ENCODE measurements at places on chromosomes 11 and 22.

DNA sequence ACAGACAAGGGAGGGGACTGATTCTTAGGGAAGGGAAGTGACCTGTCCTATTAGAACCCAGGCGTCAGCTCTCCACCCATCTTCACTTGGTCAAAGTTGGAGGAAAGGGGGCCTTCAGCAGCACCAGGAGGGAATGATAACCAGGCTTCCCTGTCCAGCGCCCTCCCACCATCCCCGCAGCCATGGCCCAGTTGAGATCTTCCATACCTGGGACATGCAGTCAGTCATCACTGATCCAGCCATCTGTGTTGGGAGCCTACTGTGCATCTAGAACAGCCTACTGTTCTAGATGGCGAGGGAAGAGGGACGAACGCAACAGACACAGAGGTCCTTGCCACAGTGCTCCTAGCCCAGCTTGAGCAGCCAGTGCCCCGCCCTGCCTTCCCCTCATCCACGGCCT is 40.6 kb downstream of the PDGFB start:
- no peak for DNase-seq

DNA sequence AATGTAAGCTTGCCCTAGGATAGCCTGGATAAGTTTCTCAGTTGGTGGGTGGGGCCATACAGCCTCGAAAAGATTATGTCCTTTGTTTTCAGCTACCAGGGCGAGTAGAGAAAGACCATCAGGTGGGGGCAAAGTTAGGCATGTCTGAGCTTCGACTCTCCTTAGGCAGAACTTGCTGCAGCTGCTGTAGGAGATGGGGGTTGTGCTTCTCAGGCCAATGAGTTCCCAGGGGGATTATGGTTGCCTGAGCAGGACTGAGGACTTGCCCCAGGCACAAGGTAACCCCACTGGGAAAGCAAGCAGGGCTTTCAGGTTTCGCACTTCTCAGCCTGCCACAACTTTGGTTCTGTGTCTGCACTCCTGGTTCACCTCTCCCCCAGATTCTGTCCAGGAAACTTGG is 173.4 kb upstream of the SESN3 start:
- no peak for DNase-seq

DNA sequence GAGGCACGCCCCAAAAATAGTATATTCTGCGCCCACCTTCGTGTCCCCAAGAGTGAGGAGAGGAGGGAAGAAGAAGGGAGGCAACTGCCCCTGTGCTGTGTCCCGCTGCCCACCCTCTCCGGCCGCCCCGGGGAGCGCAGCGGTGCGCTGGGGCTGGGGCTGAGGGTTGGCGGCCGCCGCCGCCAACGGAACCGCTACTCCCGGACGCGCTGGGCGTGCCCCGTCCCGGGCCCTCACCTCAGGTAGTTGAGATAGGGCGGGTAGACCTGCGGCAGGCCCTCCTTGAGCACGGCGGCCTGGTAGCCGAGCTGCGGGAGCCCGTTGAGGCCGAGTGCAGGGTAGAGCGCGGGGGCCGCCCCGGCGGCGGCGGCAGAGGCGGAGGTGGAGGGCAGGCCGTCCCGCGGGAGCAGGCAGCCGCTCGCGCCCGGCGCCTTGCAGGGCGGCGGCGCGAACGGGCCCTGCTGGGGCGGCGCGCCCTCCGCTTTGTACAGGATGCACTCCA is 2.4 kb downstream of the PGR start:
- DNase-seq: no peak

DNA sequence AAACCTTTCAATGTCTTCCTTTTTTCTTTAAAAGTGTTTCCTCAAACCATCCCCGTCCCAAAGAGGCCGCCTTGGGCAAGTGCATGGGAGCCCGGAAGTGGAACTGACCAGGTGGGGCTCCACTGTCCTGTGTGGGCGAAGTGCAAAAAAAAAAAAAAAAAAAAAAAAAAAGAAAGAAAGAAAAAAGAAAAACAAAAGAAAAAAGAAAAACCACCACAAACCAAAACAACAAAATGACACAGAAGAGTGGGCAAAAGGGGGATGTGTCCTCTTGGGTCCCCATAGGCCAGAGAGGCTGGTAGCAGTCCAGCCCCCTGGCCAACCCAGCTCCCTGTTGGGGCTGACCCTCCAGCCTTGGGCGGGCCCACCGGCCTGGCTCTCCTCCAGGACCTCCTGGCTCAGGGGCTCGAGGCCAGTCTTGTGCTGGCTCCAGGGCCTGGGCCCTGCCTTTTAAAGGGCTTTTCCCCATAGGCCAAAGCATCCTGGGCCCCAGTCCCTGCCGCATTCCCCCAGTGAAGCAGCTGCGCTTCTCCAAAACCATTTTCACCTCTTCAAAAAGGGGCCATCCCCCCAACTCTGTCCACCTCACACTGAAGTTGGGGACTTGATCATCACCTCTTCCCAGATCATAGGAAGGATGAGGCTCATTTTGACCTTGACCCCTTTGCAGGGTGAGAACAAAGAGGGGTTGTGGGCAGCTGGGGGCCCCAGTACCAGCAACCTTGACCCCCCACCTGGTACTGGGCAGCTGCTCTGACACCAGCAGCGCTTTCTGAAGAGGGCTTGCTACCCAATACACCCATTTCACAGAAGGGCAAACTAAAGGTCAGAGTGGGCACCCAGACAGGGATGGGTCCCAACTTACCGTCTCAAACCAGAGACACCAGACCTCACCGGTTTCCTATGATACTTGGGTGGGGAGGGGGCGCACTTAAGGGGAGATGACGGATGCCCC is 9.4 kb downstream of the CBX6 start:
- no peak for DNase-seq

DNA sequence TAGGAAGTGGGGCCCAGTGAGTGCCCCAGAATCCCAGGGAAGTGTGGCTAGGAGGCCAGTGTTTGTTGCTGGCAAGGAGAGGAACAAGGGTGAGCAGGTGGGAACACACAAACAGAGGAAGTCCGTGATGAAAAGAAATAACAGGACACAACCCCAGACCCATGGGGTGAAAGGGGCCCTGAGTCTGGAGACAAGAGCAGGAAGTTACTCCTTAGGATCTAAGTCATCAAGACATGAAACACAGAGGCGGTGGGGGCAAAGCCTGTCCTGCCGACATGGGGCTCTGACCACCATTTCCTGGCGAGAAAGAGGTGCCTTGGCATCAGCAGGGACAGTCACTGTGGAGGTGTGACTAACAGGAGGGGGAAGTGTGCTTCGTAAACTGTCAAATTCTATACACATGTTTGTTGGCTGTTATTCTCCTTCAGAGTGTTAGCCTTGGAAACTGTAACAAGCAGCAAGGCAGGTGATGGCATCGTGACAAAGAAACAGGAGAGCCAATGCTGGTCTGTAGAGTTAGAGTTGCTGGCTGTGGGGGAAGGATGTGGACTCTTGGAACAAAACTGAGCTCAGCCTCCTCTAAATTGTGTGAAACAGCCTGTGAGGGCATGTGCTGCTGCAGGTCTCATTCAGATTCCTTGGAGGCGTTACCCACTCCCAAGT is 21.7 kb downstream of the CHST1 start:
- no peak for DNase-seq

GRCh38 chr11:128053981-128054931 is 533.1 kb downstream of the ETS1 start:
- DNase-seq: no peak

DNA sequence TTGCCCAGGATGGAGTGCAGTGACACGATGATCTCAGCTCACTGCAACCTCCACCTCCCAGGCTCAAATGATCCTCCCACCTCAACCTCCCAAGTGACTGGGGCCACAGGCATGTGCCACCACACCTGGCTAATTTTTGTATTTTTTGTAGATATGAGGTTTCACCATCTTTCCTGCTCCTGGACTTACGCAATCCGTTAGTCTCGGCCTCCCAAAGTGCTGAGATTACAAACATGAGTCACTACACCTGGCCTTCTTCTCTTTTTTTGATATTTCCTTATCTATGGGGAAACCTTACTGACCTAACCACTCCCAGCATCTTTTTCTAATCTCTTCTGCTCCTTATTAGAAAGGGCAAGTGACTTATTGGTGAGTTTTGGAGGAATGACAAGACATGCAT is 121.7 kb upstream of the CHORDC1 start:
- DNase-seq: no peak

DNA sequence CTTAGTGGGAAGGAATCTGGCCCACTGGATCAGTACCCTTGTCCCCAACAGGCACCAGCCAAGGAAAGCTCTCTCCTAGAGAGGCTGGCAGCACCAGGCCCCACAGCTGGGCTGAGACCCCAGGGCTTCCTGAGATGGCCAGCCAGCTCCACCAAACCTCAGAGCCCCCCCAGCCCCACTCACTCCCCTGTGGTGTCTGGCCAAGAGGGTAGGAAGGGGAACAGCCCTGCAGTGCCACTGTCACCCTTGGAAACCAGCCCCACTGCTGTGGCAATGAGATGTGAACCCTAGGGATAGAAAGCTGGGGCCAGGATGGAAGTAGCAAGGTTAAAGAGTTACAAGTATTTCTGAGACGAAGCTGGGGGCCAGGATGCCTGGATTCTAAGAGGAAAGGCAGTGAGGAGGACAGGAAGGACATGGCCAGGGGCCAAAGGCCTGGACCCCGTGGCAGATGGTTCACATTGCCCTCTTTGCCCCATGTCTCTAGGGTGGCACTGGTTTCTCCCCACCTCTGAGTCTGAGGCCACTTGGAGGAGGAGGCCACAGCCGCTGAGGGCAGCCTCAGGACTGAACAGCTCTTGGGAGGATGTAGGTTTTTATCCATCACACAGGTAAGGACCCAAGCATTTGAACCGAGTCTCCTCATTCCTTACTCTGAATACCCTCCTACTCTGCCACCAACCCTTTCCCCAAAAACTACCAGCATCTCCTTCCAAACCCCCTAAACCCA is 28.8 kb downstream of the NRXN2 start:
- no peak for DNase-seq

DNA sequence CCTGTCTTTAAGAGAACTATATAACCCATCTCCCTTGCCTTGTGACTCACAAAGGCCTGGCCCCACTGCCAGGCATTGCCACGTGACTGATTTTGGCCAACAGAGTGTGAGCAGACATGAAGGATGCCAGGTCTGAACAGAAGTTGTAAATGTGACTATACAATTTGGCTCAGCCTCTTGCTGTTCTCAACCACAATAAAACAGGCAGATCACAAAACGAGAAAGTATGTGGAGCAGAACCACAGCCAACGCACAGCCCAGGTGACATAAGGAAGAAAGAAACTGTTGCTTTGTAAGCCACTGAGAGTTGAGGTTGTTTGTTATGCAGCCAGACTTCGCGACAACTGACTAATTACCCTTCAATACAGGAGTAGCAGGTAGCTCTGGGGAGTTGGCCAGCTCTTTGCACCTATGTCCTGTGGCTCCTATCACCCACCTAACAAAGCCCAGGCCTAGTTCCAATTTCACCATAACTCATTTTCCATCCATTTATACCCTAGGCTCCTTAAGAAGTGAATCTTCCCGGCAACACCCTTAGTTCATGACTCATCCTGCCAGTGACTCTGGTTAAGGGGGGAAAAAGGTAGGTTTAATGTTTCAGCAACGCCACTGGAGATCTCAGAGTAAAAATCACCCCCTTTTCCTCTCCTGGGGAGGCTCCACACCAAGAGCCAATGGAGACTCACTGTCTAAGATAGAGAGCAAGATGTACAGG is 53.7 kb downstream of the GALNT18 start:
- DNase-seq: no peak

DNA sequence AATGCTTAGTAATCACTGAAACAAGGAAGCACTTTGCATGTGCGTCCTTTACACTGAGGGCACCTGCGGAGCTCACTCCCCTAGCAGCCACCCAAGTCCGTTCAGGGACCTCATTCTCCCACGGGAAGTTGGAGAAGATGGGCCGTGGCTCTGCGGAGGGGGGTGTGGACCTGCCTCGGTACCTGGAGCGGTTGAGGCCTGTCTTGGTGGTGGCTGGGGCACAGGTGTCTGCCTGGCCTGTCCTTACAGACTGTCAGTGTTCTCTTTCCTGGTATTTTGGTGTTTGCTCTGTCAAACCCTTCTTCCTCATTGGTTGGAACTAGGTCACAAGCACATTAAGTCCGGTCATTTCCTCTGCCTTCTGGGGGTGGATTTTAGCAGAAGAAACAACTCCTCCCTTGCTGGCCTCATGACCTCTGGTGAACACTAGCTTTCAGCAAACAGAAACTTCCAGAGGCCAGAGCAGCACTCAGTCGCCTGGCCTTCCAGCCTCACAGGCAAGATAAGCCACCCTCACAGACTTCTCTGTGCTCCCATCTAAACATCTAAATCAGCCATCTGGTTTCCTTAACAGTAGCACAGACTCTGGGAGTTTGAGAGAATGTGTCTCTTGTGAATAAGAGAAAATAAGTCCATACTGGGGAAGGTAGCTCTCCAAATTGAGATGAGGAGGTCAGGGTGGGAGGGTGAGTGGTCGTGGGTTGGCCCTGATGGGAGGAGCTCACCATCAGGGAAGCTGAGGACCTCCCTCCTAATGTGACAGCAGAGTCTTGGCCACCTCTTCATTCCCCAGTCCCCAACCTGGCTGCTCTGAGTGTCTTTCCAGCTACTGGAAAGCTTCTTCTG is 8.6 kb downstream of the SNAP29 start:
- DNase-seq: no peak

- DNase-seq: no peak
These were observed 127.5 kb downstream of the APIP start for GRCh38 chr11:34788642-34789041.

DNA sequence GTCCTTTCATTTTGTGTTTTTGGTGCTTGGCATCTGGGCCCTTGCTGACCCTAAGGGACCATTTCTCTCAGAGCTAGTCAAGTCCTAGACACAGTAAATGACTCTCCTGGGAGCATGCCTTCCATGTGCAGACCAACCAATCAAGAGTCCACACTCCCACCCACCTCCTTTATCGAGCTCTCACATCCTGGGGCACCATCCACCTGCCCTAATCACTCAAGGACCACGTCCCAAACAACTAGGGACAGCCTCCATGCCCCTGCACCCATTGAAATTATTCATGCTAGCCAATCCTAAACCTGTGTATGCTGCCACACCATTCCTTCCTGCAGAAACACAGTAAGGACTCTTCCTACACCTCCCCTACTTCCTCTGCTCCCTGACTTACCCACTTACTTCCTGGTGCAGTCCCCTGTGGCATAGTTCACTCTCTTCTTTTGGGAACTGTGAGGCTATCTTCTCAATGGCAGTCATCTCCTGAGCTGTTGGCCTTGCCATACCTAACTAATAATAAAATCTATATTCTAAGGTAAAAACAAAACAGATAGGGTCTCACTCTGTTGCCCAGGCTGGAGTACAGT is 6.4 kb upstream of the SAA2 start:
- no peak for DNase-seq

DNA sequence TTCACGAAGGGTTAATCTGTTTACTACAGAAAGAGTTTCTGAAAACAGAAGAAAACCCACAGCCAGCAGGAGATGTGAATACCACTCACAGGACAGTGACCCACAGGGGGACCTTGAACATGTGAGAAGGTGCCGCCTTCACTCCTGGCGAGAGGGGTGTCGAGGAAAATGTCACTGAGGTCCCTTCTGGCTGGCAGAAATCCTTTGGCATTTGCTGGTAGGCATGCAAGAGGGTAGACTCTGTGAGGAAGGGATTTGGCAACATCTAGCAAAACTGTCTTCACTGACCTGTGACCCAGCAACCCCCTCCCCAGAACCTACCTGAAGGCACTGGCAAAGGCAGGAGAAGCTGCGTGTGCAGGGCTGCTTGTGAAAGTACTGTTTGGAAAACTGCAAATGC is 8.6 kb downstream of the KCNQ1 start:
- DNase-seq: no peak

- DNase-seq: no peak
These were observed 3.5 kb downstream of the AP5B1 start for GRCh38 chr11:65777241-65777640.

GRCh38 chr11:117579161-117579560 is 217.9 kb downstream of the DSCAML1 start:
- DNase-seq: no peak

GRCh38 chr11:119637481-119637880 is 91.5 kb downstream of the NECTIN1 start:
- DNase-seq: no peak
